Skeletal muscle cell (primary cell): ENCODE measurements at places on chromosomes 6 and 20.
A peak's percentile ranks its signal among the peaks of the same experiment; 100 is the strongest.

- DNase-seq = peak; percentile 71
Measured at GRCh38 chr20:25178563-25179438, 16.7 kb upstream of the ENTPD6 start.

- peak; percentile 89 for DNase-seq
Measured at GRCh38 chr20:45088247-45088646, 12.7 kb downstream of the KCNS1 start.

DNA sequence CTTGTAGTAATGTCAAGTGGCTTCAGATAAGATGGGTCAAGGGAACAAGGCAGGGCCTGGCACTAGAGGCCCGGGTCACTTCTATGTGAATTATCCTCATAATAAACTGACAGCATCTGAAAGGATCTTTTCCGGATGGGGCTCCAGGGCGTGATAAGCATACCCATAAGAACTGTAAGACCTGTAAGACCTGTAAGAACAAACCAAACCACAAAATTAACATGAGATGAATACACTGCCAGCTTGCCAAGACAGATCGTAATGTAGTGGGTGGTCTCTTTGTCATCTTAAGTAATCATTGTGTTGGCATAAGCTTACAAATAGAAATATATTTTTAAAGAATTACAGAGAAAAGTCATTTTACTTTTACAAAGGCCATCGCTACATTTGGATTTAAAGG, 334.9 kb downstream of the RFPL4B start:
- no peak for DNase-seq

DNA sequence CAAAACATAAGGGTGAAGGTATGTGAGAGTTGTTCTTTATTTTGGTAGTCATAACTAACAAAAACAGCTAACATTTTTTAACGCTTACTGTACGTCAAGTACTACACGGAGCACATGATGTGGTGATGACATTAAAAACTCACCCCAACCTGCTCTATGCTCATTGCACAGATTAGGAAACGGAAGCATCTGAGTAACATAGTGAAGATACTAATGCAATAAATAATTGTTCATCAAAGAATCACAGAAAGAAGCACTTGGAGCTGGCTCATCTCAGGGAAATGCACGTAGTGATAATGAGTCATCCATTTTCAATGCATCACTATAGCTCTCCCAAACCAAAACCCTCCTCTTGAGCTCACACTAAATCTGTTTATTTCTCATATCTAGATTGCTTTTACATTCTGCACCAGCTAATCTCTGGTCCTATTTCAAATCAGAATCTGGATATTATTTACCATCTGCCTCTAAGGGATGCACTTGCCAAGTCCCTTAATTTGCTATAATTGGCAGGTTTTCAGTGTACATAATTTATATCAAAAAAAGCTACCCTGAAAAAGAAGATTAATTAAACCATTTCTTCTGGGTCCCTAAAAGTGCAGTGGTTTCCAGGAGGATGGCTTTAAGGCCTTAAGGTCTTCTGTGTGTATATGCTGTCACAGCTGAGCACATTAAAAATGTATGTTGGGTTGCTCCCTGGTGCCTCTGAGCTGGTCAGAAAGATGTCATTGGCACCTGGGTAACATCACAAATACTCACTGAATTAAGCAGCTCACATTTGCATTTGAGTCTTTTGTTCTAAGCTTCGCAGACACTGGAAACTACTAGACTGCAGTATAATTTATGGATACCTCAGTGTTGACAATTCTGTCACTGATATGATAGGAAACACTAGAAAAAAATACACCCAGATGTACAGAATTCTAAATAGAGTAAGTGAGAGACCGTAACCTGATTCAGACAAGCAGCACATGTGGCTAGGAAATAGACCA, 677.4 kb upstream of the CITED2 start:
- DNase-seq = peak; percentile 91

GRCh38 chr6:32932132-32932868, 8.5 kb downstream of the HLA-DMB start:
- DNase-seq = peak; percentile 15

GRCh38 chr20:35831029-35831428, 59.2 kb downstream of the PHF20 start:
- no peak for DNase-seq

DNA sequence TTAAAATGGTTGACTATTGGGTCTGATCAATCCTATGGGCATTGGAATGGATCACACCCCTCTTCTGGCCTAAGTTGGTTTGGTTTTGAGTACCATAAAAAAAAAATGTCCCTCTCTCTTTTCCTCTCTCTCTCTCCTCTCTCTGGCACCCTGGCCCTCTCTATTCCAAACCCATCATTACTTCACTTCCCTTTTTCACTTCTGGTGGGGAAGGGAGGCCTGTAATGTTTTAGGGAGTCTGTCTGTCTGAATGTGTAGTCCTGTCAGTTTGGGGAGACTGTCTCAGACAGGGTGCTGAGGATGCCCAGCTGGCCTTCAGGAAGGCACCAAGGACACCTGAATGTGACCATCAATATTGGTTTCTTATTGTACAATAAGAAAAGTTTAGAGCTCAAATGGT, 165.8 kb downstream of the CD24 start:
- no peak for DNase-seq

DNA sequence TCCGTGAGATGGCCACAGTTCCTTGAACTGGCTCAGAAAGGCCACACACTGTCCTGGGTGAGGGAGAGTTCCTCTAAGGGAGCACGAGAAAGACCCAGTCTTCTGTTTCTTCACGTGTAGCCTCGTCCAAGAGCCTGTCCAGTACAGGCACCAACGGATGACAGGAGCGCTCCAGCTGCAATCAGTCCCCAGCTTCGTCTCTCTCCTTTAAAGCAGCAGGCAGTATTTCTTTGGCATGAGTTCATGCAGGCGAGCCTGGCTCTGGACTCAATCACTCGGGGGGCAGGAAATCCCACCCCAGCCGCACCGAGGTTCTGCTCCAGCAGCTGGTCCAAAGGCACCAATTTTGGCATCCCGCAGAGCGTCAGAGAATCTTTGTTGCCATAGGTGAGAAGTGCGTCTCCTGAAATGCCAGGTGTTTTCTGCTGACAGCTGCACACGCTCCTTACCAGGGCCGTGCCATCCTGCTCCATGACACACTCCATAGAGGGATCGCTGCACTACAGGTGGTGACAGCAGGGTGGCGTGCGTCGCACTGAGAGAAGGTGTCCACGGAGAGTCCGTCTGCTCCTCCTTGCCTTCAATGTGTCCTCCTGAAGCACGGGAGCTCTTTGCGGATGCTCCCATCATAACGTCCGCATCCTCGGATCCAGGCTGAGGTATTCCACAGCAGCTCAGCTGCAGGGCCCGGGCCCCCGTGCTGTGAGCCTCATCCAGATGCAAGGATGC, 59.6 kb upstream of the AFDN start:
- no peak for DNase-seq

DNA sequence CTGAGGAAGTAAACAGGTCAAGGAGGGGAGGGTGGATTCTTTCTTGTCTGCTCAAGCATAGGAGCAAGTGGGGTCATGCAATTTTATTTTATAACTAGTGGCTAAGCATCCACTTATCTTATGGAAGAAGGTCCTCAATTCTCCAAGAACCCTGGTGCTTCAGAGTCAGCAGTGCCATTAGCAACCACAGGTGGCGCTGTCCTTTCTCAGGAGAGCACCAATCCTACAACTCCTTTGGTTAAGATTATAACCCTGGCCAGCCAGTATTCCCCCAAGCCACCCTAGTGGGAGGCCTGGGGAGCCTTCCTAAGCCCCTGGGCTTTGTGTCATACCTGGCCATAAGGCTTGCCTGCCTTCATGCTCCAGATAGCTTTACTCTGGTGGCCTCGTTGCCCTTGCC, 60.7 kb downstream of the PCSK2 start:
- DNase-seq = no peak

DNA sequence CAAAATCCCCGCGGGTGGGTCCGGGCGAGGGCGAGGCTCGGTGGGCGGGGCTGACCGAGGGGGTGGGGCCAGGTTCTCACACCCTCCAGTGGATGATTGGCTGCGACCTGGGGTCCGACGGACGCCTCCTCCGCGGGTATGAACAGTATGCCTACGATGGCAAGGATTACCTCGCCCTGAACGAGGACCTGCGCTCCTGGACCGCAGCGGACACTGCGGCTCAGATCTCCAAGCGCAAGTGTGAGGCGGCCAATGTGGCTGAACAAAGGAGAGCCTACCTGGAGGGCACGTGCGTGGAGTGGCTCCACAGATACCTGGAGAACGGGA, 809 bp downstream of the HLA-G start:
- no peak for DNase-seq

- DNase-seq = no peak
Measured at GRCh38 chr20:10077886-10078285, 43.1 kb downstream of the ANKEF1 start.

GRCh38 chr6:158996856-158997255, 3.1 kb downstream of the RSPH3 start:
- no peak for DNase-seq

- no peak for DNase-seq
Measured at GRCh38 chr6:6689400-6690143, 101.1 kb downstream of the LY86 start.

- DNase-seq = no peak
Measured at GRCh38 chr6:125154118-125154760, 666 bp downstream of the TPD52L1 start.

GRCh38 chr6:22631091-22631490, 61.7 kb downstream of the HDGFL1 start:
- peak; percentile 50 for DNase-seq

GRCh38 chr6:48090546-48090945, 20.5 kb downstream of the PTCHD4 start:
- no peak for DNase-seq

DNA sequence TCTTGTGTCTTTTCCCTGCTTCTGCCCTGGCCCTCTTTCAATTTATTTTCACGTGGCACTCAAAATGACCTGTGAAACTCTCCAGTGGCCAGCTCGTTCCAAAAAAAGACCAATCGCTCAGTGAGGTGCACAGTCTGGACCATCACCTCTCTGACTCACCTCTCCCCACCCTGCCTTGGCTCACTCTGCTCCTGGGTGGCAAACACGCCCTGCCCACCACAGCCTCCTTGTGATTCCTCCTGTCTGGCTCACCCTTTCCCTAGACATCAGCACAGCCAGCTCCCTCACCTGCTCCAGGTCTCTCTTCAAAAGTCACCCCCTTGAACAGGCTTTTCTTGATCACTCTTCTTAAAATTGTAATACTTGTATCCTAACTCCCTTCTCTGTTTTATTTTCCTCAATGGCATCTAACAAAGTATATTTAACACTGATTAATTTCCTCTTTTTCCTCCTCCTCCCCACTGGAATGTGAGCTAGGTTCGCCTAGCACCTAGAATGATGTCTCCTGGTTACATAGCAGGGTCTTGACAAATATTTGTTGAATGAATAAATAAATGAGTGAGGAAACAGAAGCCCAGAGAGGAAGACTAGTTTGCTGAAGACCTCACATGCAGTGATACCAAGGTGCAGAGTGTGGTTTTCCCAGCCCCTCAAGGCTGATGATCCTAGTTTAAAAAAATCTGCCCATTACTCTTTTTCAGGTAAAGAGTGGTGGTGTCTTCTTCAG, 109.0 kb downstream of the GJA10 start:
- no peak for DNase-seq

DNA sequence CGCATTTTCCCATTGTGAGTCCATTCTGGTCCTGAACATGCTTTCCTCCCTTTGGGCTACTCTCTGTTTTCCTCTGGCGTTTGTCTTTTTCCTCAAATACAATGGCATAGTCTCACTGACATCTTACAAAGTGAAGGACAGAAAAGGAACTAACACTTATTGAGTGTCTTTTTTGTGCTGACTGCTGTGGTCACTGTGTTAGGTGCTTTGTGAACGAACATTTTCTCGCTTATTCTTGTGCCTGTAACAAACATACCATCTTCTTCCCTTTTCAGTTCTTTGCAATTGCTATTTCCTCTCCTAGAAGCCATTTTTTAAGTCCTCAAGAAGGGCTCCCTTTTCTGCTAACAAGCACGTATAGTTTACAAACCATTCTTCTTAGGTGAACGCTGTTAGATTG, 15.4 kb downstream of the FIG4 start:
- DNase-seq = no peak

DNA sequence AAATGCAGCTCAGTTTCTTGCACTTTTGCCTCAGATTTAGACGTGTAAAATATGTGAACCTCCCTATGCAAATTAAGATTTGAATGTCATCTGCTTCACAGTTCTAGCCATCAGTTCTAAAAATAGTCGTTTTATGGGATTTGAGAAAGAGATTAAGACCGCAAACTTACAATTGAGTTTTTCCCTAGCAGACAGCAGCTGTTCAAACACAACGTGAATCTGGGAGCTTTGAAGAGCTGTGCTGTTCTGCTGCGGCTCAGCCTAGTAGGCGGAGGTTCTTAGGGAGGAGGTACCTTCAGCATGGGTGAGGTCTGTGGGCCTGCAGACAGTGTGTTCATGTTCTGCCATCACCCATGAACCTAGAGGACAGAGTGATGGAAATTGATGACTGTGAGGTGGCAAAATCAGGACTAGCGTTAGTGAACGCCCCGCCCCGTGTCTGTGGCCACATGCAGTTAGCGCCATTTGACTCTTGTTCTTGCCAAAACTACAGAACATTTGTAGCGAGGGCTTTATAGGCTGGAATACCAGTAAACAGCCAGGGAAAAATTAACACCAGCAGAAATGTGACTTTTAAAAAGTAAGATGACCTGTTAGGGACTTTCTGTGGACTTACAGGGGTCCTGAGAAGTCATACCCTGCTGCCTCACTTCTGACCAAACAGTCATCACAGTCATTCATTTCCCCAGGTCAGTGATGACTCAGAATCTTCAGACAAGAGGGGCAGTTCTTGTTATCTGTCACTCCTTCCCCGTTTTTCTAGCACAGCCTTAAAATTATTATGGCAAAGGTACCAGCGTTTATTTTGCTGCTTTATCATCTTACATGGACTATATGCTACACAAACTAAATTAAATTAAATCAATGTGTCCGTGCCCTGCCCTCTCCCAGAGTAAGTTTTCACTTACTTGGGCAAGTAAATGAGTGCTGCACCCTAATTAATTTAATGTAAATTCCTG, 84.3 kb upstream of the TMEM181 start:
- DNase-seq = peak; percentile 70

- DNase-seq = no peak
Measured at GRCh38 chr20:43658069-43658722, 8.7 kb upstream of the MYBL2 start.

DNA sequence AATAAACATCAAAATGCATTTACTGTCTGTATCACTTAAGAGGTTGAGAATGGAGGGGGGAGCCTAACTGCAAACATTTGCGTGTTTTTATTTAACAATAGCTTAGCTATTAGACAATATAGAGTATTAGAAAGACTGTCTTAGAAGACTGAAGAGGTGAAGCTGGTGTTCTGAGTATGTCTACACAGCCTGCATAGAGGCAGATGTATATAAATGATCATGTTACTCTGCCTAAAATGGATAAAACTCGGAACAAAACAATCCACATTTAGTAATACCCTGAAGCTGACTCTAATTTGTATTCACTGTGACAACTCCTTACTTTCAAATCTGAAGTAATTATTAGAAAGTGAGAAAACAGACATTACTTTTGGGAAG, 181.9 kb downstream of the GMPR start:
- no peak for DNase-seq

DNA sequence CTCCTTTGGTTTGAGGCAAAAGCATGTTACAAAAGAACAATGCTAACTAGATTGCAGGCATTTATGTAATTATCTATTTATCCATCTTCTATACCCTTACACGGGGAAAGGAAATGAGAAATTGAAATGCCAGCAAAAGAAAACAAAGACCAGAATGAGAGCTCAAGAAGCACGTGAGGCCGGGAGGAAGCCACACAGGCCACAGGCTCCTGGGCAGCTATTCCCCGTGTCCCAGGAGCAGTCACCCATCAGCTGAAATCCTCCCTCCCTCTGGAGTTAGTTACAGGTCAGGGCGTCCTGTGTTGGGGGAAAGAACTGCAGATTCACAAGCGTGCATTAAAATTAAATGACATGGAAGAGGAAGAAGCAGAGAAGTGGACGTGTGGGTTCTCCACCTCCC, 64.7 kb upstream of the RPS6KA2 start:
- DNase-seq = no peak
